CD4-positive, alpha-beta T cell (primary cell): ENCODE measurements at places on chromosomes 4 and X.
A peak's percentile ranks its signal among the peaks of the same experiment; 100 is the strongest.

- DNase-seq = no peak
These were observed 1066.9 kb upstream of the PCDH7 start for GRCh38 chr4:29653221-29653620.

GRCh38 chrX:22056235-22056634 lies 24.1 kb downstream of the PHEX start:
- no peak for DNase-seq

- no peak for DNase-seq
These were observed 56.5 kb downstream of the ARAP2 start for GRCh38 chr4:36187723-36188333.

DNA sequence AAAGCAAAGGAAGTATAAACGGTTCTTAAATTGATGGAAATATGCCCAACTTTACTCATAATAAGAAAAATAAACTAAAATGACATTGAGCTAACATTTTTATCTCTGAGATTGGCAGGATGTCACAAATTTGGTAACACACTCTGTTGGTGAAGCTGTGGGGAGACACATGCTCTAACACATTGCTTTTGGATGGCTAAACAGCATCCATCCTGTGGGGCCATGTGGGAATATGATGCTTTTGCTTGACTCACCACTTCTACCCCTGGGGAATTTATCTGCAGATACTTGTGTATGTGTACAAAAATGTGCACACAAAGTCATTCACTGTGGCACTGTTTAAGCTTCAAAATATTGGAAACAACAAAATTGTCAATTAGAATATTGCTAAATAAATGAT lies 100.2 kb downstream of the ANAPC4 start:
- no peak for DNase-seq

- DNase-seq = peak; percentile 39
These were observed 476 bp upstream of the GDI1 start for GRCh38 chrX:154436374-154436982.

GRCh38 chrX:86421771-86422170 lies 273.5 kb downstream of the DACH2 start:
- DNase-seq = no peak
